ENCODE measurements at places on chromosomes 6 and 20. TPM values are rescaled to one million over a fixed set of nuclear protein-coding genes. Genes with fewer than 3 reads are reported as not detected.

DNA sequence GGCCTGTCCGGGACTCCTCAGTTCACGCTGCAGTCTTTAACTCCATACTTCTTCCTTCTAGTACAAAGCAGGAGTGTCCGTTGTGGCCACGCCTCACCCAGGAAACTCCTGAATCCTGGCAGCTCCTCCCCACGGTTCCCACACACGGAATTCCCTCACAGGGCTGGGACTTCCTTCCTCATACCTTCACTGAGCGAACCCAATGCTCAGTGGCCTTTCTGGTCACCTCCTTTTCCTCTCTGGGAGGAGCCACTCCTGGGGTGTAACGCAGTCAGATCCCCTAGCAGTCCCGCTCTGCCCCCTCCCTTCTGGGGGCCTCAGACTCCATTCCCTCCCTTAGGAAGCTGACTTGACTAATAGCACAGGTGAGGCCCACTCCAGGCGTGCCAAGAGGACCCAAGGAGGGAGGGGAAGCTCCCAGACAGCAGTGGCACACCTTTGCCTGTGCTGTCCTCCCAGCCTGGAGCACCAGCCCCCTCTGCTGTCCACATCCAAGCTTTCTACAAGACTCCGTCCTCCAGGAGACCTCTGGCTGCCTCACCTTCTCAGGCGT is at the start of gene SLC52A3:
SLC52A3 (minus strand) TSS at position 75 of the 553 bp plus-strand sequence. CDS start 2,726 bp downstream, outside the sequence.
- H3K36me3 ChIP-seq = no peaks in the 10 kb centered on the region
- peak within 1 kb of the TSS; percentile 15 for H3K27ac ChIP-seq
- peak within 1 kb of the TSS; percentile 2 for H3K4me3 ChIP-seq
- H3K4me1 ChIP-seq = no peaks in the 10 kb centered on the region
- H3K27me3 ChIP-seq = no peaks in the 10 kb centered on the region
- DNase-seq = no peak

DNA sequence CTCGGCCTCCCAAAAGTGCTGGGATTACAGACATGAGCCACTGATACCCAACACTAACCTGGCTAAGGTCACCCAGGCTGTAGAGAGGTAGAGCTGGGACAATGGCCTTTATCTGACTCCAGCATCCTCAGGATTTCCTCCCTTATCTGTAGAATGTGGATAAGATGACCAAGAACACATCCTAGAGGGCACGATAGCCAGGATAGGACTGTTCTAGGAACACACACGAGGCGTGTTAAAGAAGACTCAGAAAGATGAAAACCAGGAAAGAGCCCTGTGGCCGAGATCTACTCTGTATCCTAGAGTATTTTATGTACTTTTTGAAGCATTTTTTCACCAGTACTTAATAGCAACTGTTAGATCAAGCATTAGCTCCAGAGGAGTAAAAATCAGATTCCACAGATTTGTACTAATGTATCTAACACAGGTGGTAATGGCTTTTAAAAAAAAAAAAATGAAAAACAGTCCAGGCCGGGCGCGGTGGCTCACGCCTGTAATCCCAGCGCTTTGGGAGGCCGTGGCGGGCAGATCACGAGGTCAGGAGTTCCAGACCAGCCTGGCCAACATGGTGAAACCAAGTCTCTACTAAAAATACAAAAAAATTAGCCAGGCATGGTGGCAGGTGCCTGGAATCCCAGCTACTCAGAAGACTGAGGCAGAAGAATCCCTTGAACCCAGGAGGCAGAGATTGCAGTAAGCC is 17.3 kb downstream of the PPP1R10 start:
- H3K4me3 ChIP-seq = no peak overlapping the region
- peaks cover 4% of the 10 kb centered on the region for H3K4me1 ChIP-seq
- peaks cover 50% of the 10 kb centered on the region for H3K36me3 ChIP-seq
- no peak overlapping the region for H3K27ac ChIP-seq

The BHLHE23 gene
- not detected for total RNA-seq

The CUL7 gene
- 12.3 TPM for total RNA-seq

- H3K27ac ChIP-seq = no peak overlapping the region
- no peaks in the 10 kb centered on the region for H3K36me3 ChIP-seq
- no peak overlapping the region for H3K4me3 ChIP-seq
- peaks cover 26% of the 10 kb centered on the region for H3K4me1 ChIP-seq
- no peaks in the 10 kb centered on the region for H3K27me3 ChIP-seq
These were observed 3.2 kb downstream of the SLC2A12 start for GRCh38 chr6:134049176-134049575.

DNA sequence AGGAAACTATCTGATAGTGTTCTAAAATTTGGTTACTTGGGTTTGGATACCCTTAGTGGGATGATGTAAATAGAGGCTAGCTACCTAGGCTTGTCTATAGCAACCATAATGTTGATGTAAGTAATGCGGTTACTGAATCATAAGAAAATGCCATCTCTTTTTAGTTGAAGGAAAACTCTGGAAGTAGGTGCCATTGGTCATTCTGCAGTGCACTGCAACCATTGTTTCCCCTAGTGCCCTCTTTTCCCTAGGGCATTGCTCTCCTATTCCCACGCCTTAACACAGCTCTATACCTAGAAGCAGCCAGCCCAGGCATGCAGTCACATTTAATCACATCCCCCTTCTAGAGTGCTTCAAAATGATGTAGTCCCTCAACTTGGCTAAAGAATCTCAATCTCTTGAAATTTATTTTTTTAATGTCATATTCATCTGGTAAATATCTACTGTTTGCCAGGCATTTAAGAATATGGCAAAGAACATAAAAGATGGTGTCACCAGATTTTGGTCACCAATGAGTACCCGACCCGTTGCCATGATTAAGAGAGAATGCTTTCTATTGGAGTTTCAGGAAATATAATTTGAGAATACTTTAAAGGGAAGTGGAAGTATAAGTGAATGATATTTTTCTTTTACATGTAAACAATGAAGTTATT is 10.4 kb downstream of the LOC128125822 start:
- H3K4me1 ChIP-seq = no peaks in the 10 kb centered on the region
- H3K27me3 ChIP-seq = no peaks in the 10 kb centered on the region
- peaks cover 39% of the 10 kb centered on the region for H3K36me3 ChIP-seq
- H3K4me3 ChIP-seq = no peak overlapping the region
- no peak overlapping the region for H3K27ac ChIP-seq
- DNase-seq = no peak

The HEY2 gene
- total RNA-seq = 1.5 TPM

GRCh38 chr6:159134701-159135364 is 34.4 kb upstream of the FNDC1 start:
- peak; percentile 80 for DNase-seq
- no peaks in the 10 kb centered on the region for H3K36me3 ChIP-seq
- H3K27me3 ChIP-seq = peaks cover 27% of the 10 kb centered on the region
- no peak overlapping the region for H3K4me3 ChIP-seq
- H3K27ac ChIP-seq = no peak overlapping the region
- no peaks in the 10 kb centered on the region for H3K4me1 ChIP-seq

The SLC22A16 gene
- not detected for total RNA-seq

DNA sequence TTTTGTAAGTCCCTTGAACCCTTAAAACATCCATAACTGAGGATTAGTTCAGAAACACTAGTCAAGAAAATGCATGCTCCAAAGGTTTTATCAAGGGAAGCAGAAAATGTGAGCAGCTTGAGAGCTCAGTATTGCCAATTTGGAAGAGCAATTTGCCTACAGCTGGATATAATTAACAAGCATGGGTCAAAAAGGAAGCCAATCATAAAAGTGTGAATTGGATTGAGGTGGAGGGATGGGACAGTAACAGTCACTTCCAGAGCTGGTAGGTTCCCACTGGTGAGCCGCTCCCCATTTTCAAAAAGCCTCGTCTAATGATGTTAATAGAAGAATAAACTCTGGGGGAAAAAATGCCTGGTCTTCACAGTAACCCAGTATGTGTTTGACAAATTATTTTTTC is 5.0 kb upstream of the PTPRK start:
- no peaks in the 10 kb centered on the region for H3K36me3 ChIP-seq
- no peak overlapping the region for H3K27ac ChIP-seq
- no peak for DNase-seq
- H3K4me1 ChIP-seq = peaks cover 5% of the 10 kb centered on the region

GRCh38 chr6:90088009-90088408 is 193.7 kb downstream of the GJA10 start:
- peaks cover 6% of the 10 kb centered on the region for H3K4me1 ChIP-seq
- H3K27me3 ChIP-seq = no peaks in the 10 kb centered on the region
- DNase-seq = no peak
- no peak overlapping the region for H3K27ac ChIP-seq
- no peaks in the 10 kb centered on the region for H3K36me3 ChIP-seq
- H3K4me3 ChIP-seq = no peak overlapping the region

DNA sequence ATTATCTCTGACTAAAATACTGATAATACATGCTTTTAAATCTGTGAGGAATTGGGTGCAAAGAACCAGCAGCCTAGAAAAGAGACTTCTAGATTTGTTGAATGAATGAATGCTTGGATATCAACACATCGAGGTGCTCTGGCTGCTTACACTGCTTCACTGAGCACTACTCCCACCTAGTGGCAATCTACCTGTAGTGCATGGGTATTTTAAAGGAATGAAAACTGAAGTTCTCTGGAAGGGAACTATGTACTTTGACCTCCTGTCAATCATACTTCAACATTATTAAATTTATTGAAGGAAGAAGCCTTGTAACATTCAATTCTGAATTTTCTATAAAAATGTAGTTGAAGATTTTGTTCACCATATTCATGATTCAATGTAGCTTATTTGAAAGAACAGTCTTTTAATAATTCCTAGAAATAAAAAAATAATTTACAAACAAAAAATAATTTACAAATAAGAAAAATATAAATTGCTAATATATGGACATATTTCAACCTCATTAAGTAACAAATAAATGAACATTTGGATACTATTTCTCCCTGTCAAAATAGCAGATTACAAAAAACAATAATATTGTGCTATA is 111.2 kb upstream of the MMS22L start:
- no peak overlapping the region for H3K4me3 ChIP-seq
- no peak for DNase-seq
- no peaks in the 10 kb centered on the region for H3K27me3 ChIP-seq

GRCh38 chr6:43667245-43668150 is 20.1 kb downstream of the MRPS18A start:
- H3K27ac ChIP-seq = no peak overlapping the region
- DNase-seq = peak; percentile 86
- H3K36me3 ChIP-seq = peaks cover 22% of the 10 kb centered on the region
- peaks cover 39% of the 10 kb centered on the region for H3K4me1 ChIP-seq

DNA sequence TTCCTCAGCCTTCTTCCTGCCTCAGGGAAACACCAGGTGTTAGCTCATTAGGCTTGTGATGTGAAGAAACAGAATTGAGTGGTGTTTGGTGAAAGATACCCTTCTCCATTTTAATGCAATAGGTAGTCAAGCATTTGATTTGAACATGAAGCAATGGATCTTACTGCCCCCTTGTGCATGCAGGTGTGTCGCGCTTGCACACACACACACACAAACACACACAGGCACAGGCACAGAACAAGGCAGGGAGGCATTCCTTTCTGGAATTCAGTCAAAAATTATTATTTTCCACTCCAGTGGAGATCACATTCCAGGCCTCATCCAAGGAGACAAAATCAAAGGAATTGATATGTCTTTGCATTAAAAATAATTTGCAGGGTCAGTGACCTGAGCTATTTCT is 667.0 kb upstream of the MARCKS start:
- H3K27me3 ChIP-seq = no peaks in the 10 kb centered on the region
- no peak overlapping the region for H3K4me3 ChIP-seq
- H3K4me1 ChIP-seq = no peaks in the 10 kb centered on the region
- no peaks in the 10 kb centered on the region for H3K36me3 ChIP-seq
- no peak overlapping the region for H3K27ac ChIP-seq

The TFAP2D gene
- total RNA-seq = not detected

The CLVS2 gene
- 0.48 TPM for total RNA-seq

- no peaks in the 10 kb centered on the region for H3K36me3 ChIP-seq
- H3K27me3 ChIP-seq = peaks cover 3% of the 10 kb centered on the region
- DNase-seq = no peak
- no peak overlapping the region for H3K27ac ChIP-seq
- no peak overlapping the region for H3K4me3 ChIP-seq
These were observed 34.6 kb downstream of the DEFB114 start for GRCh38 chr6:49929340-49929739.

GRCh38 chr20:42721923-42722322 is 467.8 kb downstream of the PTPRT start:
- H3K4me1 ChIP-seq = no peaks in the 10 kb centered on the region
- no peaks in the 10 kb centered on the region for H3K36me3 ChIP-seq
- no peak for DNase-seq
- H3K27me3 ChIP-seq = no peaks in the 10 kb centered on the region
- H3K27ac ChIP-seq = no peak overlapping the region

DNA sequence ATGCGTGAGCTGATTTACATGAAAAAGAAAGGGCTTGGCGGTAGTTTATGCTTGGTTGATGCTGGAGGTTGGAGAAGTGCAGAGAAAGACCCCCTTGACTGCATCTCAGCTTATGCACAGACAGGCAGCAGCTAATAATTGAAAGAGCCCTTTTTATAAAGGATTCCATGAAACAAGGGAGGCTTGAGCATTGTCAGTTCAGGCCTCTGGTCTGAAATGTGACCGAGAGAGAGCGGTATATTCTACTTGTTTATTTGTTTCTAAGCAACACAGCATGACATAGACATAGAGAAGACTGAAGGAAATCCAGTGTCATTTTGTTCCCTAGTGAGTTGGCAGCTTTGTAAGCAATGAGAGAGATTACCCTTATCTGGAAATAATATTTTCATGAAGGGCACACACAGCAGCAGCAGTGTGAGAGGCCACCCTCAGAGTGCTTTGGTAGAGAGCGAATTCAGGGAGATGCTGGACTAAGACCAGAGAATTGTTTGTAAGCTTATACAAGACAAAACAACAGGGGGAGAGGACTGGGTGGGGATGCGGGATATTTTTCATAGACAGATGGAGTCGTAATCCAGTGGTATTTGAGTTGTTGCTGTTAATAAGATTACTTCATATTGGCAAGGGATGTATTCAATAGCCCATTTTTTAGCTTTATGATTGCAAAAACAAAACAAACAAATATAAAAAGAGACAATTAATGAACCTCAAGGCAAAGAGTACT is 34.6 kb upstream of the LAMA2 start:
- no peak for DNase-seq
- no peaks in the 10 kb centered on the region for H3K4me1 ChIP-seq
- H3K27ac ChIP-seq = no peak overlapping the region
- no peaks in the 10 kb centered on the region for H3K36me3 ChIP-seq
- H3K27me3 ChIP-seq = no peaks in the 10 kb centered on the region
- H3K4me3 ChIP-seq = no peak overlapping the region

DNA sequence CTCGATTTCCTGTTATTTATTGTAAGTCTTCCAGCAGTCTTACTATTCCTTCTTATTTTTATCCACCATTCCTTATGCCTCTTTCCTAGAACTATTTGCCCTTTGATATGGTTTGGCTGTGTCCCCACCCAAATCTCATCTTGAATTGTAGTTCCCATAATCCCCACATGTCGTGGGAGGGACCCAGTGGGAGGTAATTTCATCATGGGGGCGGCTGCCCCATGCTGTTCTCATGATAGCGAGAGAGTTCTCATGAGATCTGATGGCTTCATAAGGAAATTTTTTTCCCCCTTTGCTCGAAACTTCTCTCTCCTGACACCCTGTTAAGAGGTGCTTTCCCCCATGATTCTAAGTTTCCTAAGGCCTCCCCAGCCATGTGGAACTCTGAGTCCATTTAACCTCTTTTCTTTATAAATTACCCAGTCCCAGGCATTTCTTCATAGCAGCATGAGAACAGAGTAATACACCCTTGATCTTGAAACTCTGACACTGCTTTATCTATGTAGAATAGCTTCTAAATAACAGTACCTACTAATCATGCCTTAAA is 48.8 kb downstream of the PLN start:
- no peaks in the 10 kb centered on the region for H3K4me1 ChIP-seq
- no peak for DNase-seq
- no peak overlapping the region for H3K4me3 ChIP-seq

- no peak overlapping the region for H3K27ac ChIP-seq
- no peaks in the 10 kb centered on the region for H3K4me1 ChIP-seq
- H3K36me3 ChIP-seq = no peaks in the 10 kb centered on the region
- no peaks in the 10 kb centered on the region for H3K27me3 ChIP-seq
- H3K4me3 ChIP-seq = no peak overlapping the region
- DNase-seq = no peak
These were observed 464.9 kb downstream of the TBC1D32 start for GRCh38 chr6:120869397-120869796.

The CCM2L gene
- total RNA-seq = 1.3 TPM

All from suprapubic skin (tissue), 4 donors.